ENCODE measurements at places on chromosomes 11 and 22.

- DNase-seq = no peak
Measured at GRCh38 chr22:49272546-49273125, 555.0 kb downstream of the BRD1 start.

DNA sequence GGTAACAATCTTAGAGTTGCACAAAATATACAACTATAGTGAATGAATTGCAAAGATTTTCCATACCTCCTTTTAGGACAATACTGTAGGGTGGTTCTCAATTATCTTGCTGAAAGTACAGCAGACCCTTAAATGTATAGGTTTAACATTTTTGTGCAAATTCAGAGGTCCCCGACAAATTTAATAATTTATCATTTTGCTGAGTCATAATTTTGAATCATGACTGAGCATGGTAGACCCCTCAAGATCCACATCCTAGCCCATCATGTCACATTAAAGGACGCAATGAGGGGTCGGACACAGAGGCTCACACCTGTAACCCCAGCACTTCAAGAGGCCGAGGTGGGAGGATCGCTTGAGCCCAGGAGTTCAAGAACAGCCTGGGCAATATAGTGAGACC is 43.5 kb downstream of the OSBP start:
- DNase-seq = no peak

- DNase-seq = no peak
Measured at GRCh38 chr22:48751539-48752437, 1075.9 kb downstream of the BRD1 start.

DNA sequence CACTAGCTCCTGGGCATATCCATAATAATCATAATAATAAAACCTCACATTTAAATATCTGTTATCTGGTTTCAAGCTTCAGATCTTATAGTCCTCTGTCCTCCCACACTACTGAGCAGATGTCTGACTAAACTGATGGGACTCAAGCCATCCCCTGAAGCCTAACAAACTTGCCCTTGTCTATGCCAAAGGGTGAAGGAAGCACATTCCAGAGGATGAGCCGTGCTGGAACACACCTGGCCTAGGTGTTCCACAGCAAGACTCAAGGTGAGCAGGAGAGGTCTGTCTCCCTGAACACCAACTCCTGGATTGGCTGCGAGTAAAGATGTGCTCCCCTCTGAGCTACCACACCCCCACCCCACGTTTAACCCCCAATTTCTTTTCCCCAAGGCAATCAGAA is 14.7 kb downstream of the SCUBE2 start:
- no peak for DNase-seq

GRCh38 chr11:124829986-124830385 is 29.8 kb upstream of the MSANTD2 start:
- no peak for DNase-seq

GRCh38 chr11:76209375-76209972 is 3.2 kb upstream of the WNT11 start:
- no peak for DNase-seq

DNA sequence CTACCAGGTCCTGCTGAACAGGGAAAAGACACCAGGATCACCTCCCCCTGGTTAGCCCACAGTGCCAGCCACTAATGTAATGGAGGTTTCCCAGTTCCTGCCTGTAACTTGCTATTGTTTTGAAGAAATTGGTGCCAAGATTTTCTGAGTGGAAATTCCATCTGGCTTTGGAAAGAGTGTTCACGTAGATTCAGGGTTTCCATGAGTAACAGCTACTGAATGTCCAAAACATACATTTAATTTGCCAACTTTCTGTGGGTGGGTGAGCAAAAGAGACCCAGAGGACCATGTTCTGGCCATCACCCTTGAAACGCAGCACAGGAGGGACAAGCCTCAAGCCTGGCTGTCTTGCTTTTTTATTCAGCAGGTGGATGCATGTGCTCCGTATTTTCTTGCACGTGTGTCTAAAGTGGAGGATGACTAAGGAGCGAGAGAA is 8.8 kb upstream of the DKK3 start:
- DNase-seq = no peak

DNA sequence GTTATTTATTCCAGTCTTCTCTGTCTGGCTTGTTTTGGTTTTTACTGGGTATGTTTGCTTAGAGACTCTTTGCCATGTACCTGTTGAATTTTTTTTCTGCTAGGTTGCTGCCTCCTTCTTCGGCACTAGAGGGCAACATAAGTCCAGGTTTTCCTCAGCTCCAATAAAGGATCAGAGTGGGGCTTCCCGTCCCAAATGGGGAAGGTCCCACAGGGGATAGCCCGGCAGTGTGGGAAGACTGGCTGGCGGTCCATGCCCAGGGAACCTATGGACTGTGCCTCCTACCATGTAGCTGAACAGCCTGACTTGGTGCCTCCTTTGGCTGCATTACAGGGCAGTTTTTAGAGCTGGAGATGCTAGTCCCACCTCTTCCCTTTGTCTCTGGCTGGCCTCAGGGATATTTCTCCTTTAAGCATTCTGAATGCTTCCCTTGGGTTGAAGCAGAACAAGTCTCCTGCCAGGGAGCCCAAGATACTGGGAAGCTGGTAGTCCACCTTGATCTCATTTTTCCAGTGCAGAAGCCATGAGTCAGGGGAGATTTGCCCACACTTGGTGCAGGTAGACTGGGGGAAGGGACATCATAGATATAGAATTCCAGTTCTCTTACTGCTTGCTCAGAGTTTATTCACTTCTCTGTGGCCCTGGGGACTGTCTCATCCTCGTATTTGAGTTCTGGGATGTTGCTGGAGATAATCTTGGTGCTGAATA is 60.2 kb downstream of the BRD1 start:
- peak; percentile 74 for DNase-seq

DNA sequence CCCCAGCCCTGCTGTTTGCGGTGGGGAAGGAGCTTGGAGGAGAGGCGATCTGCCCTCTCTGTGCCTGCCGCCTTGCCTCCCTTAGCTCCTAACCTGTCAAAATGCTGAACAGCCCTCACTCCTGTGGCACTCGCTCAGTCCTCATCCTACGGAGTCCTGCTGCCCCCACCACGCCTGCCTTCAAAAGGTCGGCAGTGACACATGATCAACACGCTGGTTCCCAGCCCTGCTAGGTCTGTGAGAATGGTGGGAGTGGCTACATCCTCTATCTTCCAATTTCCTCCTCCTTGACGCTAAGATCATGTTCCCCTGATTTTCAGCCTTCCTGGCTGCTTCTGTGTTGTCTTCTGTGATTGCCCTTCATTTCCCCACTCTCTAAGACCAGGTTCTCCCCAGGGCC is 120.2 kb upstream of the TBCEL start:
- DNase-seq = no peak

- DNase-seq = no peak
Measured at GRCh38 chr22:45867118-45867905, 109.7 kb downstream of the WNT7B start.

GRCh38 chr11:1747753-1748635 is 2.4 kb downstream of the IFITM10 start:
- peak; percentile 36 for DNase-seq

All from brain (organoid and tissue), 16 donors.